Uterus (tissue), 4 donors: ENCODE measurements at places on chromosomes 6 and 20. TPM values are rescaled to one million over a fixed set of nuclear protein-coding genes. Genes with fewer than 3 reads are reported as not detected.

- DNase-seq: no peak
Observed at GRCh38 chr20:48681201-48681872, 146.5 kb downstream of the PREX1 start.

GRCh38 chr6:97765461-97765860 is 482.4 kb upstream of the MMS22L start:
- DNase-seq: no peak

HLA-DRB5 gene
- 171 TPM for total RNA-seq

DNA sequence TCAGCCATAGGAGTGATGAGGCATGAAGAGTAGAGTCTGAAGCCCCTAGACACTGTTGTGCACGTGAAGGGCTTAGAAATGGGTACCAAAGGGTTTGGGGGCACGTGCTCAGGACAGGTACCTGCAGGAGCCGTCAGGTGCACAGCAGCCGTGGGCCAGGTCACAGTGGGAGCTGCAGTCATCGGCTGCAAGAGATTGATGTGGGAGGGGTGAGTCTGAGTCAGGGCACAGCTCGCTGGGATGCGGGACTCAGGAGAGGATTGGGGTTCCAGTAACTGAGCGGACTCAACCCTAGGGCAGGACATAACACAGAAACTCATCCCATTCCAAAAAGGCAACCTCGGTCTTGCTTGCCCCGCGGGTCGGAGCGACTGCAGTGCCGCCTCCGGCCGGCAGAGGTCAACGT is 1.1 kb downstream of the DLK2 start:
- DNase-seq: no peak

DNA sequence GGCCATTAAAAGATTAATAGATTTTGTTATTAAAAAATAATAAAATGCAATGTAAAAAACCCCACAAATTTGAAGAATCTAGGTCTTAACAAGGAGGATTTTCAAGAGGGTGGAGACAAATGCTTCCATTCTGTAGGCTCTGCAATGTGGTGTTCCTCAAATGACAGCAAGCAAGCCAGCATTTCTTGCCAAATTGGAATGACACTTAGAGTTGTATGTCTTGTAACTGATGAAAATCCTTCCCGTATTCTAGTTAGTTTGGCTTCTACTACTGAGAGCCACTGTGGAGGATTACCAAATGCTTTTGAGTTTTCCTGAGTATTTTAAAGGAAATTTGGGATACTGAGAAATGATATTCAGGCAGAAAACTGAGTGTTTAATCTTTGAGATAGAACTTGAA is 1225.5 kb upstream of the CITED2 start:
- DNase-seq: no peak

KIF25 gene
- not detected for total RNA-seq

LINC00237 gene
- not detected for total RNA-seq

DNA sequence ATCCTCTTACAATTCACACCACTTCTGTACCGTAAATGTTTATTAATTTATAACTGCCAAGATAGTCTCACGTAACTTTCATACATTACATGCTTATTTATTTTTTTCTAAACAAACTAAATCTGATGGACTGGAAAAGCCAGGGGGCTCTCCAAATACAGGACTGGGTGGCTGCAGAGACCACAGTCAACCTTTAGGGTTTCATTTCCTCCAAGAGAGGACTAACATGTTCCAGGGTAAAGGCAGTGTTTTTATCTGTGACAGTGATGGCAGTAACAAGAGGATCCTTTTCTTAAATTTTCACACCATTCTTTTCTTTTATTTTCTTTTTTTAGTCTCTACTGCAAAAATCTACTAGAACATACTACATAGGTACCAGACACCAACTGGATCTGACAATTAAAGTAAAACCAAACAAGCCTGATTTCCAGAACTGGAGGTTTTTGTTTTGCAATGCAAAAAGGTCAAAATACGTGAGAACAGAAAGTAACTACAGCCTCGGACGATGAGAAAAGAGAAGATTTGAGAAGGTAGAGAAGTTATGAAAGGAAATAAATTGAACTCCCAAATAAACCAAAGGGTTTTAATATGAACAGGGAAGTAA is 1.2 kb downstream of the LMBRD1 start:
- no peak for DNase-seq

DNA sequence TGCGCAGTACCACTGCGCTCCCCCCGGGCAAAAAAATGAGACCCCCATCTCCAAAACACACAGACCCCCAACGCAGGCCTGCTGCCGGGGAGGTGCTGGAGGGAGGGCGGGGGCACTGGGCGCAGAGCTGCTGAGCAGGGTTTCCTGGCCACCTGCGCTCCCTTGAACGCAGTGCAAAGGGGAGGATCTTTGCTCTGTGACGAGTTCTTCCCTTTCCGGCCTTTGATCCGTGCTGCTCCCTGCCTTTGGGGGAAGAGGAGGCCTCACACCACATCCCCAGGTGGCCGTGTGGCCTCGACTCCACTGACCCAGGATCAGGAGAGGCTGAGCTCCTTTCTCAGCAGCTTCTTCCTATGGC is 8.9 kb upstream of the COL20A1 start:
- DNase-seq: no peak

GRCh38 chr20:45235995-45236394 is 14.8 kb downstream of the SEMG2 start:
- DNase-seq: no peak

- no peak for DNase-seq
Observed at GRCh38 chr6:34891296-34891695, 2.2 kb downstream of the ANKS1A start.

GRCh38 chr20:2879146-2879545 is 5.9 kb downstream of the PTPRA start:
- DNase-seq: no peak

DNA sequence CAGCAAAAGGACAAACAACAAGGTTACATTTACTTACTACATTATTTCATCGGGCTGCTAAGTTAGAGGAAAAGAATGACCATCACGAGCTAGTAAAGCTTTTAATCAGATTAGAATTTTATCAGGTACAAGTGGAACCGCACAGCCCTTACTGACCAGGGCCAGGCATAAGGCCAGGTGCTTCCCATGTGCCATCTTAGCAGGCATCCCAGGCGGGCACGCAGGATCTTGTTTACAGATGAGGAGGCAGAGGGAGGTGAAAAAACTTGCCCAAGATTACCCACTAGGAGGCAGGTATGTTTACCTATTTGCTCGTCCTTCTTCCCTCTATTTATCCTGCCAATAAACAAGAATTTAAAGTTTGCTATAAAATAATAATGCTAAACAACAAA is 10.7 kb downstream of the EZR start:
- no peak for DNase-seq

DNA sequence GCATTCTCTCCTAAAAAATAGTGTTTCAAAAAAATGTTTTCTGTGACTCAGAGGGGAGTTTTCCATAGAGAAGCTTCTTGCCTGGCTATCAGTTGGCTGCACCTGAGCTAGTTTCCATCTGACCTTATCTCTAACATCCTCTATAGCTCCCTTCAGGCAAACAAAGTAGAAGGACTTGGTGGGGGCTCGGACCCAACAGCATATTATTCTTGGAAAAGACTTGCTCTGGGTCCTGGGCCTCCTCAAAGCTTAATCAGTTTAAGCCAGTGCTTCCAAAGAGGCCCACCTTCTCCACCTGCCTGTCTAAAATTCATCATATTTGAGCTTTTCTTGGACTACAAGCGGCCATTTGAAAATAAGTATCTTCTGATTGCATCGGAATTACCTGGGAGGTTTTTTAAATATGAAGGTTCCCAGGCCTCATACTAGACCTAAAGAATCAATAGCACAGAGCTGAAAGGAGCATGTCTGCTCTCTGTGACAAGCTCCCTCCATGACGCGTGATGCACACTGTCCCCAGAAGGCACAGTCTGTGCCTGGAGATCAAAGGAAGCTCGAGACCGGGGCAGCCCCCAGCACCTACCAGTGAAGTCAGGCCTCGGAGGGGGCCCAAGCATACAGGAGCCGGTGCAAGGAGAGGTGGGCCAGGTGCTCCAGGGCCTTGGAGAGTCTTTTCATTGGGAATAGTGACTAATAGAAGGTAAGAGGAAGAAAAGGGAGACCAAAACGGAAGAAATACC is 80.6 kb upstream of the HIVEP1 start:
- DNase-seq: no peak

- no peak for DNase-seq
Observed at GRCh38 chr20:61422636-61423425, 170.8 kb downstream of the CDH4 start.

DNA sequence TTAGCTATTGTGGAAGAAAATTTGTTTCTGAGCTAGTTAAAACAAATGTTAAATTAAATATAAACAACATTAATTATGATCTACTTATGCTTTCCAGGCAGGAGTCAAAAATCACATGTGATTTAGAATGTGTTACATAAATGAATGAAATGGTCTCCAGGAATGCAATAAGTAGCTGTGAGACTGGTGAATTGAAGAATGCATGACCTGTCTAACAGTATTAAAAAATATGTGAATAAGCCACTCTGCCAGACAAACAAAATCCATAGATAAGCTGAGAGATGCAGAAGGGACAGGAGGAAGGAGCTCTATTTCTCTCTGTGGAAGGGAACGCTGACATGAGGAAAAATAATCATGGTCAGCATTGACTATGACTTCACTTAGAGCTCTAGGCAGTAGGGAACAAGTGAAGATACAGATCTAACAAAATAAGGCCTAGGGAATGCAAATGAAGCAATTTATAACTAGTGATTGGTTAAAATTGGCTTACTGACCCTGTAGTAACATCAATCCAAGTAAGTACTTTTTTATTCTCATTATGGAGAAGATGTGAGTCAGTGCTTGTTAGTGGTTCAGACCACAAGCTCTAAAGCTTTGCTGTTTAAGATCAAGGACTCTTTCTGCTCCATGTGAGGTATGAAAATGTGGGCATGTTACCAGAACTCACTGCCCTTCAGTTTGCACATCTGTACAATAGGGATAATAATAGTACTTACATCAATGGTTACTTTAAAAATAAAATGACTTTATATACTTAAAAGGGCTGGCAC is 432.6 kb downstream of the MMUT start:
- no peak for DNase-seq

GRCh38 chr6:145015739-145016558 is 719.4 kb downstream of the EPM2A start:
- no peak for DNase-seq

DNA sequence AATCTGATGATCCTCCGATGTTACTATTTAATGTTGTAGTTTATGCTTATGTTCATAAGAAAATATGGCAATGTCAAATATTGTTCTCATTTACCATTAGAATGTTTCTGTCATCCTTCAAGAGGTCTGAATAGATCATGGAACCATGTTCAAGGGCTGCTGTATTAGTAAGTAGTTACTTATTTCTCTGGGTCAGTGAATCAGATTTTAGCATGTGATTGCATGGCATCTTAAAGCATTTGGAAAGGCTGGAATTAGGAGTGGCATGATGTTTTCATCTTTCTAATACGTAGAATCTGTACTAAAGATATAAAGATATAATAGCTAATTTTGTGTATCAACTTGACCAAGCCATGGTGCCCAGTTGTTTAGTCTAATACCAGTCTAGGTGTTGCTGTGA is 40.5 kb upstream of the NKX2-4 start:
- no peak for DNase-seq

TJAP1 gene
- 40.8 TPM for total RNA-seq
